IMR-90 (cell line): ENCODE measurements at places on chromosomes 6 and 20. TPM values are rescaled to one million over a fixed set of nuclear protein-coding genes. Genes with fewer than 3 reads are reported as not detected.

GRCh38 chr6:148240461-148240840 is 102.2 kb upstream of the SASH1 start:
- peak; percentile 86 for DNase-seq

- DNase-seq, result no peak
Measured at GRCh38 chr6:6694825-6695624, 106.5 kb downstream of the LY86 start.

DNA sequence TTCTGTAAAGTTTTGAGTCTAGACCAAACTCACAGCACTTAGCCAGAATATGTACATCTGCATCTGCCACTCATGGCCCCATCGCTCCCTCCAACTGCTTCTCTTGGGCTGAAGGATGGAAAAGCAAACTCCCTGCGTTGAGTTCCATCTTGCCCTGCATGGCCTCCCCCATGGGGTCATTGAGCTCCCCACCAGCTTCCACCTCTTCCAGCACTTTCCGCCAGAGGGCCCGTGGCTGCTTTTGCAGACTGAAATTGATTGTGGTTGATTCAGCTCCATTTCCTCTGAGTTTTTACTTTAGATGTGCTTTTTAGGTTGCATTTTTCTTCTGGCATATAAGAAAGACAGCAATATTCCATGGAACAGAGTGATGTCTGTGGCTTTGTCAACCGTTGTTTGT is 263.1 kb downstream of the ESR1 start:
- DNase-seq, result no peak

DNA sequence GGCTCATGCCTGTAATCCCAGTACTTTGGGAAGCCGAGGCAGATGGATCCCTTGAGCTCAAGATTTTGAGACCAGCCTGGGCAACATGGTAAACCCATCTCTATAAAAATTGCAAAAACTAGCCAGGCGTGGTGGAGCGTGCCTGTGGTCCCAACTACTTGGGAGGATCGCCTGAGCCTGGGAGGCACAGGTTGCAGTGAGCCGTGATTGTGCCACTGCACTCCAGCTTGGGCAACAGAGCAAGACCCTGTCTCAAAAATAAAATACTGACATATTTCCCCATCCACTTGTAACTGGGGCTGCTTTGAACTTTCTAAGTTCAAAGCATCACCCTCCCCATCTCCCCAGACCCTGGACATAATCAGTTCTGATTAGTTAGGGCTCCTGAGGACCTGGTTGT is 7.2 kb upstream of the MMP9 start:
- no peak for DNase-seq

GRCh38 chr20:63248835-63249591 is 5.2 kb downstream of the NKAIN4 start:
- no peak for DNase-seq

DNA sequence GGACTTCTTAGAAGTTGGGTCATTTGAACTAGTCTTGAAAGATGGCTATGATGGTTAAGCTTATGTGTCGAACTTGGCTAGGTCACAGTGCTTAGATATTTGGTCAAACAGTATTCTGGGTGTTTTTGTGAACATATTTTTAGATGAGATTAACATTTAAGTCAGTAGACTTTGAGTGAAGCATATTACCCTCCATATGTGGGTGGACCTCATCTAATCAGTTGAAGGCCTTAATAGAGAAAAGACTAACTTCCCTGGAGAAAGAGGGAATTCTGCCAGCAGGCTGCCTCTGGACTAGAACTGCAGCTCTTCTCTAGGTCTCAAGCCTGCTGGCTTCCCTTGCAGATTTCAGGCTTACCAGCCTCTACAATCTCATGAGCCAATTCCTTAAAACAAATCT is 76.9 kb downstream of the RCAN2 start:
- no peak for DNase-seq

DNA sequence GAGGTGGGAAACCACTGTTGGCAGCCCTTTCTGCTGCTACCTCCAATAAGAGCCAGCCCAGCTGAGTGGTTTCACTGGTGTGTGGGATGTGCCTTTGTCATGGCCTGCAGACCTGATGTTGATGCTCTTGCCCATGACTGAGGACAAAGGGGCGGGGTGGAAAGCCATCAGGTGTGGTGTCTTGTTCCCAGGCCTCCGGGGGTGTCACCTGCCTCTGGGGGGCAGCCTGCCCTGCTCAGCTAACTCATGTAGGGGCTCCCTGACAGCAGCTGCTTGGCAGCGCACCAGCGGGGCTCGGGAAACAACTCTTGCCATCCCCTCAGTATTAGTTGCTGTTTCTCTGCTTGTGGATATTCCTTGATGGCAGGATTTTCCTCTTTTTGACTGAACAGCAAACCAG is 91.3 kb downstream of the LYRM2 start:
- DNase-seq, result no peak

Gene DLGAP4
- 27.8 and 32.3 TPM in 2 replicates for total RNA-seq

Gene TRIM31
- total RNA-seq, result not detected in 2 replicates

Gene RAMACL
- total RNA-seq, result 0.90 and 1.1 TPM in 2 replicates

Gene ATP9A
- total RNA-seq, result 22.4 and 23.3 TPM in 2 replicates
